ENCODE measurements at places on chromosomes 6 and 20.

DNA sequence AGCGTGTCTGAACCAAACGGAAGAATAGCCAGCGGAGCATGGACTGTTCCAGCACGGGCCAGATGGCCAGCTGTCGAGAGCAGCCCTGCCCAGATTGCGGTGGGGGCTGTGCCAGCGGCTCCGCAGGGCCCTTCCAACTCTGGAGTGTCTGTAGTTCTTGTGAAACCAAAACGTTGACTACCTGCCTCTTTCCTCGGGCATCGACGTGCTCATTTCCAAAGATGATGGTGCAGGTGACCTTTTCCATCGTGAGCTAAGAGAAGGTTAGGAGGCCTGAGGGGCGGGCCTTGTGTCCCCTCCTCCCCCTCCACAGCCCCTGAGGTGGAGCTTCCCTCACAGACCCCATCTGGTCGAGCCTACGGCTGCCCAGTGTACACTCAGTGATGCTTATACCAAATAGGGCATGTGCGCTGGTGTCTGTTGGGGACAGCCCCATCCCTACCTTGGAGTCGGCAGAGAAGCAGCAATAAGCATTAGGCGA lies 12.9 kb upstream of the C20orf144 start:
- DNase-seq, result no peak

DNA sequence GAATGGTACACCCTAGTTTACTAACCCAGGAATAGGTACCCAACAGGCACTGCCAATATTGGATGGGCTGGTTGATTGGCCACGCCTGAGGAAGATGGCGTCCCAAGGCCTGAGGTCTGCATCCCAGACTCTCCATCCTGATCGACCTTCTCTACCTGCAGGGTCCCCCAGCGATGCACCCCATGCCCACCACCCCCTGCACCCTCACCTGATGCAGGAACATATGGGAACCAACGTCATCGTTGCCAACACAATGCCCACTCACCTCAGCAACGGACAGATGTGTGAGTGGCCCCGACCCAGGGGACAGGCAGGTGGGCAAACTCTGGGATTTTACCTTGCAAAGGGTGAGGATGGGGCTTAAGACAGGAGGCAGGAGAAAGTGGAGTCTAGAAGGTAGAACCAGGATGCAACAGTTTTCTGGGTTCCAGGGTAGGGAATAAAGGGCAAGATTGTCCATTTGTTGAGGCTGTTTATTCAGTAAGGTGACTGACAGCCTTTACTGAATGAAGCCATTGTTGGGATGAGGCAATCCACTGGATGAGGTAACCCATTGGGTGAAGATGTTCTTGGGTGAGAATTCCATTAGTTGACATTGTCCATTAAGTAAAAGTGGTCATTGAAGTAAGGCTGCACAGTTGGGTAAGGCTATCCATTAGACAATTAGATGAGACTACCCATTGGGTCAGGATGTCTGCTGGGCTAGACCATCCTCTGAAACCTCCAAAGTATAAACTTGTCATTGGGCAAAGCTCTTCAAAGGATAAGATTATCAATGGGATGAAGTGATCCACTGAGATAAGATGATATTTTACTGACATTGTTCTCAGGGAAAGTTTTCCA lies 47.3 kb upstream of the TTPAL start:
- DNase-seq, result no peak

- no peak for DNase-seq
These were observed 645.8 kb upstream of the GJE1 start for GRCh38 chr6:141486942-141487341.

- peak; percentile 9 for DNase-seq
These were observed 226.0 kb downstream of the TPBG start for GRCh38 chr6:82589509-82590206.

GRCh38 chr20:50567860-50568548 lies 57.8 kb downstream of the PTPN1 start:
- DNase-seq, result peak; percentile 74

DNA sequence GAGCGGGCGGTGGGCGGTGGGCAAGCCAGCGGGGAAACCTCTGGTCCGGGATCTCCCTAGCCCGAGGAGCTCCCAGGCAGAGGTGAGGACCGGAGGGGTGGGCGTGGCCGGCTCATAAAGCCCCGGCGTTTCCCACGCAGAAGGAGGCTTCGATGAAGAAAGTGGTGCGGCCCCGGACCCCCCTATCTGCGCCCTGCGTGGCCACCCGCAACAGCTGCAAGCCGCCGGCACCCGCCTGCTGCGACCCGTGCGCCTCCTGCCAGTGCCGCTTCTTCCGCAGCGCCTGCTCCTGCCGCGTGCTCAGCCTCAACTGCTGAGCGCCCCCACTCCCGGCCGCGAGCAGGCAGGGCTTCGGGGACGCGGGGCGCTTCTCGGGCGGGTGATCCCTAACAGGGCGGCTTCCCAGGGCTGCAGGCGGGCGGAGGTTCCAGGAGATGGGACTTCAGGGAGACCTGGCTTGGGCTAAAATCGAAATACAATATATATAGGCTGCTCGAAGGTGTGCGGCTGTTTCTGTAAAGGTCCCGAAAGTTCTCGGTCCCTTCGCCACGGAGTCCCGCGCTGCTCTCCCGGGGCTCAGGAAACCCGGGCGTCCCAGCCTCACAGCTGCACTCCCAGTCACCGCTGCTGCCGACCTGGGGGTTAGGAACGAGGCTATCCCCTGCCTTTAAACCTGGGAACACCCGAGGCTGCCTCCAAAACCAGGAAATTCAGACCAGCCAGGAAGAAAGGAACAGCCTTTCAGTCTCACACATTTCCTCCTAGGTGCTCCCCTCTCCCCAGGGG lies 27.8 kb downstream of the ASIP start:
- peak; percentile 62 for DNase-seq

GRCh38 chr6:16157909-16158308 lies 29.0 kb downstream of the MYLIP start:
- no peak for DNase-seq

DNA sequence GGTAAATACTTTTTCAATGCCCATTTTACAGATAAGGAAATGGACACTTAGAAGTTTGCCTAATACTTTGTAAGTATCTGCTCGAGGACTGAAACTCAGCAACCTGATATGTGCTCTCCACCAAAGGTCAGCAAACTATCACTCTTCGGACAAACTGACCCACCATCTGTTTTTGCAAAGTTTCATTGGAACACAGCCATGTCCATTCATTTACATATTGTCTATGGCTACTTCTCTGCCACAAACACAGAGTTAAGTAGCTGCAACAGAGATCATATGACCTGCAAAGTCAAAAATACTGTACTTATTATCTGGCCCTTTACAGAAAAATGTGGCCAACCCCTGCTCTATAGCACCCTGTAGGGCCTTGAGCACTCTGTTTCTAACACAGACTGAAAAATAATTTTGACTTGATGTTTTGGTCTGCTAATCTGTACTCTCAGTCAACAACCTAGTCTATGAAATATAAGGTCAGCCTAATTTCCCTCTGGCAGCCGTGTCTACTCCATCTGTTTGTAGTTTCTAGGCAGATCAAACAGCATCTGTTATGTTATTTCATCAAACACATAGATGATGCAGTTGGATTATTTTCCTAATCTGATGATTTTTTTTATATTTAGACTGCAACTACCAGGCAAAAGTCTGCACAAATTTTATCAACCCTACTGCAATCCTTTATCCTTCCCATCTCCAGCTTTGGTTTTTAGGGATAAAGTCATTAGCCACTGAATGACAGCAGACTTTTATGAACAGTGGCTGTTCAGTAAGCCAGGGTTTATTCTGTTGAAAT lies 41.4 kb upstream of the BEND6 start:
- DNase-seq, result no peak

DNA sequence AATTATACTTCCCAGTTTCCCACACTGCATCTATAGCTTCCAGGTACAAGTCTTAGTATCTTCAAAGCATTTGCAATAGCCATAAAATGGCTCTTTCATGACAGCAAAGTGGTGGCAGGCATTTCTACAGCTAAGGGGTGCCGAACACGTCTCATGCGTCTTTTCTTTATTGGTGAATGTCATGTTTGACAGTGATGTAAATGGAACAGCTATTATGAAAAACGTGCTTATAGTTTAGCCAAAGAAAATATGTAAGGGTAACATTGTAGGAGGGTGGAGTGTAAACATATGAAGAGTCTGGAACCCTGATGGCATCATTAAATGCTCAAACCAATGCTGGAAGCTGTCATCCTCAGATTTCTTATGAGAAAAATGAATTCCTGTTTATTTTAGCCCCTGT lies 37.9 kb downstream of the COL11A2 start:
- DNase-seq, result no peak

DNA sequence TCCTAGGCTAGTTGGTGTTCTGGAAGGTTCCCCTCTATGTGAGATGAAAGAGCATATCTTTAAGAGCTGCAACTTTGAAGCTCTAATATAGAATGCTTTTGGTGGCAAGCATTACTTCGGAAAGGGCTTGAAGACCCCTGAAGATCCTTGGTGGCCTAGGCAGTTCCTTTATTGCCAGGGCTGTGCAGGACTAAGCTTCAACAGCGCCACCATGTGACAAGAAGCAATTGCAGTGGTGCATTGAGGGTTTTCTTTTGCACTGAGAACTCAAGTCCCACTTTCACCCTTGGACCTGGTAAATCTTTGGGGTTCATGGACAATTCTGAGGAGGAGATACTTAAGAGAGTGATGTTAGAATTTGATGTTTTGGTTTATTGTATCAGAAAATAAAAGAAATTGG lies 237.4 kb upstream of the GMDS start:
- no peak for DNase-seq

DNA sequence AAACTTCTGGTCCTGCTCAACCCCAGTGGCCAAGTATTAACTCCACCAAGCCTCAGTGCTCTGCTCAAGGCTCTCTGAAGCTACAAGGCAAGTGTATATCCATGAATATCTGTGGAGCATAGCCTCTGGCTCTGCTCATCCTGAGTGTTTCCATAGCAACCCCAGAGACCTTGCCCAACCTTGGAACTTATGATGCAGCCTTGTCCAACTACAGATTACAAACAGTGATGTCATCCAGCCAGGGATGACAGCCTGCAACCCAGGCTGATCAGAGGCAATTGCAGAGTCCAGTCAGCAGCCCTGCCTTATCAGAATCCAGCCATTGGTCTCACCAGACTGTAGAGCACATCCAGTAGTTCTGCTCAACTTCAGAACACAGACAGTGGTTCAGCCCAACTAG lies 65.5 kb upstream of the SPACA1 start:
- DNase-seq, result no peak

DNA sequence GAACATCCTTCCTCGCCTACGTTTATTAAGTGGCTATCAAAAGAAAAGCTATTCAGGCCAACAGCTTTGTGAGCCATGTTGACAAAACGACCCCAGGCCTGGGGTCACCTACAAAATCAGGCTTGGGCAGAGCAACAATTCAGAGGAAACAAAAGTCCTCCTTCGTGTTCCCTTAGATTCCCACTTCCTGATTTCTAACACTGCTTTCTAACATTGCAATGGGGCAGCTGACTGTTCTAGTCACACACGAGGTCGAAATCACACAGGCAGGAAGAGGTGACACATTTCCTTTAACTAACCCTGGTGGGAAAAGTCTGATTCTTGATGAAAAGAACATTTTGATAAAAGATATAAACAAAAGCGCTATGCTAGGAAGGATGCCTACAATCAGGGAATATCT lies 31.9 kb downstream of the WDR27 start:
- peak; percentile 86 for DNase-seq

- no peak for DNase-seq
These were observed 69.7 kb upstream of the HINT3 start for GRCh38 chr6:125886914-125887313.

DNA sequence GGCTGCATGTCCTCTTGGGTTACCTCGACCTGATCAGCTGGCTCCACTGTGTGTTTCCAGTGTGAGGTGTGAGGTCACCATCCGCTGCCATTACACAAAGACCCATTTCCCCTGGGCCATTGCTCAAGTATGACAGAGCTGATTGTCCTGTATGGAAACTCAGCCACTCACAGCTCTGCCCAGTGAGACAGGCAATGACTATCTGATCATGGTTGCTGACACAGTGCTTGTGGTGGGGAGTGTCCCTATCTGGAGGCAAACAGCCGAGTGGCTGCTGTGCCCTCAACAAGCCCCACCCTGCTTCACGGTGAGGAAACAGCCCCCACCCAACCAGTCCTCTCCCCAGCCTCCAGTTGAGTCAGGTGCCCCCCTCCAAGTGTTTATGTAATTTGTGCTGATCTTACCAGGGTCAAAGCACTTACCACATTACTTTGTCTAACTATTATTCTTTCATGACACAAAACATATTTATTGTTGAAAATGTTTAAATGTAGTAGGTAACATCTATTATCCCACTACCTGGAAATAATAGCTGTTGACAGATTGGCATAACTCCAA lies 11.7 kb upstream of the MAPK13 start:
- peak; percentile 91 for DNase-seq

DNA sequence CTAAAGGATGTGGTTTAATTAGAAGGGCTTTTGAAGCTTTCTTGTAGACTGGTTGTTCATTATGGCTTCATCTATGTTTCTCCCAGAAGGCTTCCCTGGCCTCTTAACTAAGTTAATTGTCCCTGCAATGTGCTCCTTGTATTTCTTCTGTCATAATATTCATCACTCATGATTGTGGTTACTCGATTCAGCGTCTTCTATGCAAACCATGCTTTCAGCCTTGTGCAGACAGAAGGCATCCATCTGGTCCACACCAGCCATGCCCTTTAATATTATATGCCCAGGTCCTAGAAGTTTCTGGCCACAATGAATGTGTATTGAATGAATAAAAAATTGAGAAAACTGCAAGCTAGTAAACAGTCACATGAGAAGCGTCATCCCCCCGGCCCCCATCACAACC lies 163.2 kb downstream of the KHDC1L start:
- DNase-seq, result no peak

DNA sequence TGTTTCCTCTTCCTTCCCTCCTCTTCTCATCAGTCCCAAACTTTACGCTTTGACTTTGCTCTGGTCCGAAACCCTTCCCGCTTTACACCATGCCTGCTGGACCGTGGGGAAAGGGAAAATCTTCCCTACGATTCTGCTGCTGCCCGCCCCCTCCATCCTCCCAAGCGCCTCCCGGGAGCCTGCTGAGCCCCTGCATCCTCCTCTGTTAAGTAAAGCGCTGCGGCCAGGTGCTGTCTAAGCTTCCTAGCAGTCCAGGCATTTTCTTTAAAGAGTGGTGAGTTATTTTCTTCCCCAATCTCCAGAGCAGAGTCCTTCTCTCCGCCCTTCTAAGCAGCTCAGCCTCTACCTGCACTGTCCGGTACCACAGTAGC lies 376.3 kb downstream of the RNGTT start:
- DNase-seq, result no peak

DNA sequence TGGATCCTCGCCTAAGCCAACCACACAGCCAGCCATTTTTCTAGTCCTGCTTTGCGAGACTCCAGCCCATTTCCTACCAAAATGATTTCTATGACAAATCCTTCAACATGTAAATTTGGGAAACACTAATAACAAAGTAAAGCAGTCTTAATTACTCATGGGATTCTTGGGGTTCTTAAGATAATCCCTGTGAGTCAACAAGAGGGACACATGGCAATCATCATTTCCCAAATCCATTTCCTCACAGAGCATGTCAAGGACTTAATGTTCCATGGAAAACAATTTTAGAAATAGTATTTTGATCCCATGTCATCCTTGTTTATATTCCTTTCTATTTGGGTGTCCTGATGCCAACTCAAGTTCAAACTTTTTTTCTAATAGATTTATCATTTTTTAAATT lies 322.7 kb upstream of the NOX3 start:
- no peak for DNase-seq

Data from suppressor macrophage treated with lipopolysaccharide for 1 hour (primary cell).